ENCODE measurements at places on chromosomes 3 and 15.

DNA sequence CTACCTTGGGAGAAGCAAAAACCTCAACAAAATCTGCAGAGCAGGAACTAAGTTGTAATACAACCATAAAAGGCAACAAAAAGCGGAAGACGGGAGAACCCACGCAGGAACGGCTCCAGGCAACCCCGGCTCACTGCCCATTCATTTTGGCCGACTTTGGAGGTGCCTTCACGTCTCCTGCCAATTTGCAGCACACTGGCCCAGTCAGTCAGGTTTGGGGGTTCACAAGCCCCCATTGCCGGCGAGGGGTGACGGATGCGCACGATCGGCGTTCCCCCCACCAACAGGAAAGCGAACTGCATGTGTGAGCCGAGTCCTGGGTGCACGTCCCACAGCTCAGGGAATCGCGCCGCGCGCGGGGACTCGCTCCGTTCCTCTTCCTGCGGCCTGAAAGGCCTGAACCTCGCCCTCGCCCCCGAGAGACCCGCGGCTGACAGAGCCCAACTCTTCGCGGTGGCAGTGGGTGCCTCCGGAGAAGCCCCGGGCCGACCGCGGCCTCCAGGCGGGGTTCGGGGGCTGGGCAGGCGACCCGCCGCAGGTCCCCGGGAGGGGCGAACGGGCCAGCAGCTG lies 463 bp downstream of the TERC start:
- peak; percentile 62 for DNase-seq

DNA sequence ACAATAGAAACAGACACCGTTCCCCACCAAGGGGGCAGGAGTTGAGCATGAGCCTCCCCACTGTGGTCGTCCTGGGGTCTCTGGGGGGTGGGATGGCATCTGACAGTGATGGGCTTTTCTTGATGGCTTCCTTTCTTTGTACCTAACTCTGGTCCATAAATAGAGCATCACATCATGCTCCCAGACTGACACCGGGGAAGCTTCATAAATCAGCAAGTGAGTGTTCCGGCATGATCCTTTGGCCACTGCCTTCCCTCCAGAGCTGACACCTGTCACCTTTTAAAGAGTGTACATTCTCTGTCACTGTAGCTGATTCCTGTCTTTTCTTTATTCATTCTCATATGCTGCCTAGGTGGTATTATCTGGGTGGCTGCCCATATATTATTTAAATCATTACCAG lies 129.9 kb downstream of the ROBO2 start:
- DNase-seq: no peak

DNA sequence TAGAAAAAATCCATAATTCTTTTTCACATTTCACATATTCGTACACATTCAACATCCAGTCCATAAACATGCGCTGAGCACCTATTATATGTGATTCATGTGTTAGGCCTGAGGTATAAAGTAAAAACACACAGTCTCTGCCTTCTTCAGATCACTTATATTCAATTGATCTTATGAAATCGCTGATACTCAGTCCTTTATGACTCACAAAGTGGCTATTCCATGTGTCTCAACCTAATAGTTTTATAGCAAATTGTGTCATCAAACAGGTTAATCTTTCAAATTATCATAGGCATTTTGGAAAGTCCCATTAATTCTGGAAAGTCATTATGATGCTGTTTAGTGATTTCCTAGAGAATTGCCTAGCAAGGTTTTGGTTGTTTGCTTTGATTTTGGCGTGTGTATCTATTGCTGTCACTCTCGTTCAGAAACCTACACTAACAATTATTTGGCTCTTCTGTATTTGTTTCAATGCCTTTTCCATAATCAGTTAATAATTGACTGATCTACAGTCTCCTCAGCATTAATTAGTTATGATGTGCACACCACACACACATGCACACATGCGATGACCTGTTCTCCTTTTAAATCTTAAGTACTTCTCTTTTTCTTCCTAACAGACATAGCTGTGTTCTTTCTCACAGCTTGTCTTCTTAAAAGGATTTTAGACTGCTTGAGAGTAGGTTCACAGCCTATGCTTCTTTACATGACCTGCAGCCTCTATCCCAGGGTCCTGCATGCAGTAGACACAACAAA lies 353.1 kb downstream of the MECOM start:
- no peak for DNase-seq

DNA sequence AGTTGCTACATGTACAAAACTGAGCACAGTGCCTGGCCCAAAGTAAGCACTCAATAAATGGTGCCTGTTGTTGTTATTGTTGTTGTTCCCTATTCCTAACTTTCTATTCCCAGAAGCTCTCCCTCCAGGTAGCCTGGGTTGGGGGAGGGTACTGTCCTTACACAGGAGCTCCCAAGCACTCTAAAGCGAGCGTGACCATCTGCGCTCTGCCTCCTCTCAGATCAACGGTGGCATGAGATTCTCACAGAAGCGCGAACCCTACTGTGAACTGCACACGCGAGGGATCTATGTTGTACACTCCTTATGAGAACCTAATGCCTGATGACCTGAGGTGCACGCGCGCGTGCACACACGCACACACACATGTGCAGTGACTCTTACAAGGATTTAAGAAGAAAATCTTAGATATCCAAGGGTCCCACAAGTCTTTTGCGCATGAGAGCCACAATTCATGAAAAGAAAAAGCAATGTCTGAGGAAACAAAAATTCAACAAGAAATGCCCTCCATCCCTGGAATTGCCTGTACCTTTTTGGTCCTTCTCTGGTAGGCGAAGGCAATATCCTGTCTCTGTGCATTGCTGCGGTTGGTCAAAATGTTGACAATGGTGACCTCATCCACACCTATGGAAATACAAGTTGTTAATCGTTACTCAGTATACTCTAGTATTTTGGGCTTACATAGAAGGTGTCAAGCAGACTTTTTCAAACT lies 33.7 kb downstream of the ANXA2 start:
- no peak for DNase-seq

- DNase-seq: no peak
Measured at GRCh38 chr3:53109891-53110771, 20.1 kb downstream of the RFT1 start.

DNA sequence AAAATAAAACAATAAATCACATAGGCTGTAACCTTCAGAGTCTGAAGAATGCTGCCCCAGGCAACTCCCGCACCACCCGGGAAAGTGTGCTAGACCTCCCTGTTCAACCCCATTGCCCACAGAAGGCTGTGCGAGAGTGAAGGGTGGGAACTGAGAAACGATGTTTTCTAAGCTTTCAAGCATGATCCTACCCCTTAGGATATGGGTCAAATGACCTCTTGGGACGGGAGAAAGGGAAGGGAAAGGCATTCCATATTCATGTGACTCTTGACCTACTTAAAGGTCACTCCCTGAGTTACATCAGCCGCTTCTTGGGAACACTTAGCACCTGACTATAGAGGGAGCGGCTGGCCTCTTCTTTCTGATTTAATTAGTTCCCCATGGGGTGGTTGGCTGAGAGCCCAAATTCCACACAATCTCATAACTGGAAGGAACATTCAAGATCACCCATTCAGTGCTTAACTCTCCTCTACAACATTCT lies 114.7 kb upstream of the SLC24A5 start:
- DNase-seq: no peak

DNA sequence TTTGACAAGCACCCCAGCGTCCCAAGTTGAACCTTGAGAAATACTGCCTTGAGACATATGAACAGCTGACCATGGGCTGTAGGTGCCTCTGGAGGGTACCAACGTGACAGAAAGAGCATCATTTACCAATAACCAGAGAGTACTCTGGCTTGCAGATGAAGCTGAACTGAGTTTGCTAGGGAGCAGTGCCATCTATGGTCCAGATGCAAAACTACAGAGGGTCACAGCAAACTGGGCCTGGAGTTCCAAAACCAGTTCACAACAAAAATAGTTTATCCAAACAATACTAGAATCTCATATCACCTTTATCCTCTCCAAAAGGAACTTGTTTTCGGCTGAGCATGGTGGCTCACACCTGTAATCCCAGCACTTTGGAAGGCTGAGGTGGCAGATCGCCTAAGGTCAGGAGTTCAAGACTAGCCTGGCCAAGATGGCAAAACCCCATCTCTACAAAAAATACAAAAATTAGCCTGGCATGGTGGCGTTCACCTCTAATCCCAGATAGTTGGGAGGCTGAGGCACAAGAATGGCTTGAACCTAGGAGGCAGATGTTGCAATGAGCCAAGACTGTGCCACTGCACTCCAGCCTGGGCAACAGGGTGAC lies 69.3 kb downstream of the CHAC1 start:
- peak; percentile 16 for DNase-seq

- DNase-seq: no peak
Measured at GRCh38 chr3:32283304-32283703, 44.8 kb downstream of the CMTM8 start.

GRCh38 chr15:34795267-34796081 lies at the start of gene ACTC1:
Gene ACTC1, minus strand, starts transcription at chr15:34795549. Its CDS starts 741 bp downstream, at chr15:34794808.
- peak; percentile 11 for DNase-seq

GRCh38 chr3:53705774-53706173 lies 140.4 kb downstream of the CHDH start:
- DNase-seq: peak; percentile 30

DNA sequence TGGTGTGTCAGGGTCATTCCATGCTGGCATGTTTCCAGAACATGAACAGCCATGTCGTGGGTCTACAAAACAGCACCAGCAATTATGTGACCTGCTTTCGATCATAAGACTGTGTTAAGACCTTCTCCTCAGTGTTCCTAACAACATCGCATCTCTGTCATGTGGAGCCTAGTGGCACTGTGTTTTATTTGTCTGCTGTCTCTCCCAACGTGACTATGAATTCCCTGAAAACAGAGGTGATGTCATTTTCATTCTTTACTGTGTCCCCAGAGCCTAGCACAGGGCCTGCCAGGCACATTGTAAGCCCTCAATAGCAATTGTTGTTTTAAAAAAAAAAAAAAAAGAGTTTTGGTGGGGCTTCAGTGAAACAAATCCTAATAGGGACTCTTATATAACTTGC lies 94.2 kb upstream of the IL12A start:
- DNase-seq: no peak

DNA sequence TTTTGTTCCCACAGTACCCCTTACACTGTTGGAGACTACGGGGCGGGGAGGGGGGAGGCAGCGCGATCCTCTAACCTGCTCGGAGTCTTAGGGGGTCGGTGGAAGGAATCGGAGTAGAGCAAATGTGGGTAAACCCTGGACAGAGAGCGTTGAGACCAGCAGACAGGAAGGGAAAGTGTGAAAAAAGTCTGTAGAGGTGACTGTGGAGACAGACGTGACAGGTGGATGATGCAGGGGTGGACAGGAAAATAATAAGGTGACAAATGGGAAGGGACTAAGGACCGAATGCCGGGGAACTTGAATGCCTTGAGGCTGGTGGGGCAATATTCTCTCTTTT lies 424 bp downstream of the EAF2 start:
- no peak for DNase-seq

- DNase-seq: no peak
Measured at GRCh38 chr15:27464941-27465612, 494.1 kb downstream of the GABRG3 start.

GRCh38 chr3:194931865-194932264 lies 246.2 kb downstream of the FAM43A start:
- DNase-seq: no peak

- DNase-seq: no peak
Measured at GRCh38 chr3:13215940-13216546, 142.8 kb upstream of the IQSEC1 start.

GRCh38 chr3:194130807-194131589 lies 5.0 kb upstream of the HES1 start:
- peak; percentile 60 for DNase-seq

DNA sequence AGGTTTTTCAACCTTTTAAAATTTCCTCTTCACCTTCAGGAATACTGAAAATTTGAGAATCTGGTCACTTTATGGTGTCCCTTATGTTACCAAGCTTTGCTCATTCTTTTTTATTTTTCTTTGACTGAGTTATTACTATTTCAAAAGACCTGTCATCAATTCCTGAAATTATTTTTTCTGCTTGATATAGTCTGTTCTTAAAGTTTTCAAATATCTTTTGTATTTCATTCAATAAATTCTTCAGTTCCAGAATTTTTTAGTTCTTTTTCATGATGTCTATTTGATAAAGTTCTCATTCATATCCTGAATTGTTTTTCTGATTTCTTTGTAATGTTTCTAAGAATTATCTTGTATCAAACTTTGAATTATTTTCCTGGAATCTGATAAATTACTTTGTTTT lies 63.9 kb downstream of the UQCC5 start:
- DNase-seq: no peak

- no peak for DNase-seq
Measured at GRCh38 chr3:77142578-77142977, 102.7 kb downstream of the ROBO2 start.

- no peak for DNase-seq
Measured at GRCh38 chr15:39730552-39730951, 52.1 kb downstream of the FSIP1 start.

DNA sequence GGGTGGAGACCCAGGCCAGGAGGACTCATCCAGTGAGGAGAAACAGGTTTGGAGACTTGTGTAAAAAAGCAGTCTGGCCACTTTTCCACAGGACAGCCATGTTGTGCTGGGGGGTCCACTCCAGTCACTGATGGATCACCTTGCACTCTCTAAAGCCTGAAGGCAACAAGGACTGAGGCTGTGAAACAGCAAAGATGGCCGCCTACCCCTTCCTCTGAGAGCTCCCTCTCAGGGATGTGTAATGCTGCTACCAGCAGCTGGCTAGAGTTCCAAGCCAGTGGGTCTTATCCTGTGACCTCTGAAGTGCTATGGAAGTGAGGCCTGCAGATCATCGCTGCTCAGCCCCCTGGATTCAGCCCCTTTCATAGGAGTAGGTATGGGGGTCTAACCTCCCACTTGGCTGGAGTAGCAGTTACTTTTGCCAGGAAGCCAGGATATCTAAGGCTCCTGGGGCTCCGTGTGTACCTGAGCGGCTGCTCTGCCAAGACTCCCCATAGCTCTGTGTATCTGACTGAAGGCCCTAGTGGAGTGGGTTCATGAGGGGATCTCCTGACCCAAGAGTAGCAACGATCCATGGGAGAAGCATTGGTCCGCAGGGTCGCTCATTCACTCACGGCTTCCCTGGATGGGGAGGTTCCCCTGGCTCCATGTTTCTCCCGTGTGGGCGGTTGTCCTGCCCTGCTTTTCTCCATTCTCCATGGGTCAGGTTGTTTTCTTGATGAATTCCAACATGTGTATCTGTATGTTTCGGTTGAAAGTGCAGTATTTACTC lies 69.9 kb upstream of the TNFSF10 start:
- no peak for DNase-seq

DNA sequence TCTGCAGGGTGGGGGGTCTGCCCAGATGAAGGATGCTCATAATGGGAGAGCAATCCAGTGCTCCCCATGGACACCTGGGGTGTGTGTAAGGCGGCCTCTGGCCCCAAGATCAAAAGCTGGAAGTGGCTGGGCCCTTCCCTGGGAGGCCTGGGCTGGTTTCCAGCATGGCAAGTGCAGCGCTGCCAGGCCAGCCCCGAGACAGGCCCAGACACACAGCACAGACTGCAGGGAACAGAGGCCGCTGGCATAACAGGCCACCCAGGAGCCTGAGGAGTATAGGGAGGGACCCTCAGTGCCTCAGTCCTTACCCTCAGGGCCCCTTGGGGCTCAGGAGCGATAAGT lies 10.0 kb downstream of the ITPKA start:
- DNase-seq: no peak

GRCh38 chr3:9343115-9343514 lies 19.7 kb upstream of the THUMPD3 start:
- no peak for DNase-seq

- peak; percentile 47 for DNase-seq
Measured at GRCh38 chr3:179961071-179961702, 75.5 kb downstream of the PEX5L start.

Data from NCI-H1092 treated with DMSO at 0.1 percent for 48 hours (cell line).